ENCODE measurements at places on chromosomes 1 and 21. TPM values are rescaled to one million over a fixed set of nuclear protein-coding genes. Genes with fewer than 3 reads are reported as not detected.

Gene KLHDC8A
- total RNA-seq, result not detected

Gene TNFRSF4
- 0.59 TPM for total RNA-seq

Gene ASCL5
- total RNA-seq, result not detected

Gene A3GALT2
- total RNA-seq, result not detected

Gene TP73
- 0.58 TPM for total RNA-seq
